ENCODE measurements at places on chromosomes 13 and 19.

DNA sequence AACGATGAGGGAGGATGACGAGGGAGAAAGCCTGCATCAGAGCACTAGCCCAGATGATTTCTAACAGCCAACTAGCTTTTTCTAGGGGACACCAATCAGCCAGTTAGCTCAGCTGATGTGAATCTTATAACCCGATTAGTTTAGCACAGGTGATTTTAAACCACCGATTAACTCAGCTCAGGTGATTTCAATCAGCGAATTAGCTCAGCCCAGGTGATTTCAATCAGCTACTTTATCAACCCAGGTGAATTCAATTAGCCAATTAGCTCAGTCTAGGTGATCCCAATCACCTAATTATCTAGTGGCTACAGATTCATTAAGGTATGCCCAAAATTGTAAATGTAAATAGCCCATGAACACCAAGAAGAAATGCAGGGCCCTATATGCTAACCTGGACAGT is 146.9 kb downstream of the ZNF486 start:
- DNase-seq: no peak

DNA sequence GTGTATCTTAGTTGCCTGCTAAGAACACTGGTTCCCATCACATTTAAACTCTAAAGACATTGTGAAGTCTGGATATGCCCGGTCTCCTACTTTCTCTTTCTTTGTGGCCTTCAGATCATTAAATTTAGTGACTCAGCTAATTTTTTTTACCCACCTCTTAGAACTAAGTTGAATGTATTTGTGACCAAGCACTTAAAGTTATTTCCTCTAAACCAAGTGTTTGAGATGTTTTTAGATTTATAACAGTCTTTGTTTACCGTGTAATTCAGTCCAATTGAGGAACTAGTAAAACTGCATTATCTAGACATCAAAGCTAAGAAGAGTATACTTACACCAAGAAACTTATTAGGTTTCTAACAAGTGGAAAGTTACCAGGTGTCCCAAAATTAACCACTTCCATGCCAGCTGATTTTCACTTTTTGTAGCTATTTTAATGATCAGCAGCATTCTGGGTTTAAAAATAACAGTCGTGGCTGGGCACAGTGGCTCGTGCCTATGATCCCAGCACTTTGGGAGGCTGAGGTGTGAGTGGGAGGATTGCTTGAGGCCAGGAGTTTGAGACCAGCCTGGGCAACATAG is 53.1 kb downstream of the ARHGAP35 start:
- no peak for DNase-seq

GRCh38 chr13:99886706-99887105 is 84.9 kb downstream of the ZIC5 start:
- DNase-seq: no peak

DNA sequence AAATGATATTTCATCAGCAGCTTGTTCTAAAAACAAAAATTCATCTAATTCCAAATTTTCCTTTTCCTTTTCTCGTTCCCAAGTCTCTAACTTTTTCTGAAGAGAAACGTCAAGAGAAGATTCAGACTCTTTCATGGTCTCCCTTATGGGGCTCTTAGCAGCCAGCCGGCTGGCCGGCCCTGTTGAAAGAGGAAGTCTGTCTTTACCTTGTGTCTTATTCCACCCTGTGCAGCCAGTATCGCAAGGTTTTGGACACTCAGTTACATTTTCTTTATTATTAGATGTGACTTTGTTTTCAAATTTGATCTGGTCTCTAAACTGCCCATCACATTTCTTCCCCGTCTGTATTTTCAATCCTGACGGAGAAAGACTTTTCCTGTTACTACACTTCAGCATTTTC is 142.3 kb downstream of the RNF17 start:
- no peak for DNase-seq

- no peak for DNase-seq
Measured at GRCh38 chr13:75478659-75479058, 3.3 kb downstream of the TBC1D4 start.

GRCh38 chr13:98252931-98253470 is 75.9 kb upstream of the RNF113B start:
- DNase-seq: no peak

GRCh38 chr19:38653028-38653571 is 5.7 kb downstream of the ACTN4 start:
- DNase-seq: no peak

DNA sequence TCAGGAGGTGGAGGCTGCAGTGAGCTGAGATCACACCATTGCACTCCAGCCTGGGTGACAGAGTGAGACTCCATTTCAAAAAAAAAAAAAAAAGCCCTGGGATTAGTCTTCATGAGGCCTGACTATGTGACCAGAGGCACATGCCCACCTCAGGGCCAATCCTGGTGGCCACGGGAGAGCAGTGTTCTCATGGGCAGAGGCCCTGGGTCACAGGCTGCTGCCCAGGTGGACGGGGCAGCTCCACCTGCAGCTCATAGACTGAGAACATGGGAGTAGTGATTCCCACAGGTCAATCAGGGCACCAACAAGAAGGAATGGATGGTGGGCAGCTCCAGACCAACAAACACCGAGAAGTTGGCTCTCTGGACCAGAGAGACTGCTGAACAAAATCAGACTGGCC is 26.1 kb upstream of the PEPD start:
- DNase-seq: no peak

DNA sequence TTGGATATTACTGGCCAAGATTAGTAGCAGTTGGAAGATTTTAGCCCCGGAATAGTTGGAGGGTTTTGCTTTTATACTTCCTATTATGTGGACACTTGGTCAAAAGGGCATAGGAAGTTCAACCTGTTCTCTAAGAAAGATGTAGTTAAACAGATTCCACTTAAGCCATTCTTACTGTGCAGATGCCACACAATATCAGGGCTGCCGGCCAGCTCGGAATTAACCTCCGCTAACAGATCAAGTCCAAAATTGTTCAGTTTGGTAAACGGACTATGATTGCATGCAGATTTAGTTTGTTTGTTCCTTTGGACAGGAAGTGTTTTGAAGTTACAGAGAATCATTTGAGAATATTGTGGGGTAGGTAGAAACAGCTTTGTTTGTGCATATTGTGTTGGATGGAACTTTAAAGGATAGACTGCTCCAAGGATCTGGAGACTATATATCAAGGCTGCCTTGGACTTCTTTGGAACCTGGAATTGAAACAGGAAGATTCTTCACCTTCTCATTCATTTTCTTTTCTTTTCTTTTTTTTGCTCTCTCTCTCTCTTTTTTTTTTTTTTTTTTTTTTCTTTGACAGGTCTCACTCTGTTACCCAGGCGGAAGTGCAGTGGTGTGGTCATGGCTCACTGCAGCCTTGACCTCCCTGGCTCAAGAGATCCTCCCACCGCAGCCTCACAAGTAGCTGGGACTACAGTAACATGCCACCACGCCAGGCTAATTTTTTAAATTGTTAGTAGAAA is 5.0 kb upstream of the SPRY2 start:
- DNase-seq: no peak

DNA sequence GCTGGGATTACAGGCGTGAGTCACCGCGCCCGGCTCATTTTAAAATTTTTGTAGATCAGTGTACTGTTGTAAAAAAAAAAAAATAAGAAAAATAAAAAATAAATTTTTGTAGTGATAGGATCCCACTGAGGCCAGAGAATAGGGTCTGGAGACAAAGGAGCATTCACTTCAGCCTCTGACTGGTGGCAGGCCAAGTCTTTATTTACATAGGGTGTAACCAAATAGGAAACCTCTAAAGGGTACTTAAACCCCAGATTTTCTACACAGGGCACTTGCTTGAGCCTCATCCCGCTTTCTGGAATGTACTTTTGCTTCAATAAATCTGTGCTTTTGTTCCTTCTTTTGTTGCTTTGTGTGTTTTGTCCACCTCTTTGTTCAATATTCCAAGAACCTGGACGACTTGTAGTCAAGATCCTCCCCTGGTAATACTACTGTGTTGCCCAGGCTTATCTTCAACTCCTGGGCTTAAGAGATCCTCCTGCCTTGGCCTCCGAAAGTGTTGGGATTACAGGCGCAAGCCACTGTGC is 2.1 kb upstream of the PDCD2L start:
- DNase-seq: no peak

DNA sequence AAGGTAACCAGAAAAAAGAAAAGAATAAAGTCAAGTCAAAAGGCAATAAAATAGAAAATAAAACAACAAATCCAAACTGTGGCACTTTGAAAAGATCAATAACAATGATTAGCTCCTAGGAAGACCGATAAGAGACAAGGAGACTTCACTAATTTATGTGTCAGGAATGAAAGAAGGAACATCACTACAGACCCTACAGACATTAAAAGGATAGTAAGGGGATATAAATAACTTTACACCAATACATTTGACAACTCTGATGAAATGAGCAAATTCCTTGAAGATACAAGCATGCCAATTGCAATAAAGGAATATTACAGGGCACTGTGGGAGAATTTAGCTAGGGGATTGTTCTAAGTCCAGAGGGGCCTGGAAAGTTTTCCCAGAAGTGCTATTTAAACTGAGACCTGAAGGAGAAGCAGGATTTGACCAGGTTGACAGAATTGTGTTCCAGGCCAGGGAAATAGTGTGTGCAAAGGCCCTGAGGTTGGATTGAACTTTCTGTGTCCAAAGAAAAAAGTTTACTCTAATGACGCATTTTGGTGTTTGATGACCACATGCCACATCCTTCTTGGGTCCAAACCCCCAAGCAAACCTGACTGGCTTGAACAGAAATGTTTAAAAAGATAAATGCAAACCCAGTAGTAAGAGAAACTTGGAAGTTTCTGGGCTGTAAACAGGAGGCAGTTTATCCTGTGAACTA is 1.6 kb upstream of the C19orf38 start:
- no peak for DNase-seq

- no peak for DNase-seq
Measured at GRCh38 chr13:29914581-29914980, 64.2 kb upstream of the UBL3 start.

DNA sequence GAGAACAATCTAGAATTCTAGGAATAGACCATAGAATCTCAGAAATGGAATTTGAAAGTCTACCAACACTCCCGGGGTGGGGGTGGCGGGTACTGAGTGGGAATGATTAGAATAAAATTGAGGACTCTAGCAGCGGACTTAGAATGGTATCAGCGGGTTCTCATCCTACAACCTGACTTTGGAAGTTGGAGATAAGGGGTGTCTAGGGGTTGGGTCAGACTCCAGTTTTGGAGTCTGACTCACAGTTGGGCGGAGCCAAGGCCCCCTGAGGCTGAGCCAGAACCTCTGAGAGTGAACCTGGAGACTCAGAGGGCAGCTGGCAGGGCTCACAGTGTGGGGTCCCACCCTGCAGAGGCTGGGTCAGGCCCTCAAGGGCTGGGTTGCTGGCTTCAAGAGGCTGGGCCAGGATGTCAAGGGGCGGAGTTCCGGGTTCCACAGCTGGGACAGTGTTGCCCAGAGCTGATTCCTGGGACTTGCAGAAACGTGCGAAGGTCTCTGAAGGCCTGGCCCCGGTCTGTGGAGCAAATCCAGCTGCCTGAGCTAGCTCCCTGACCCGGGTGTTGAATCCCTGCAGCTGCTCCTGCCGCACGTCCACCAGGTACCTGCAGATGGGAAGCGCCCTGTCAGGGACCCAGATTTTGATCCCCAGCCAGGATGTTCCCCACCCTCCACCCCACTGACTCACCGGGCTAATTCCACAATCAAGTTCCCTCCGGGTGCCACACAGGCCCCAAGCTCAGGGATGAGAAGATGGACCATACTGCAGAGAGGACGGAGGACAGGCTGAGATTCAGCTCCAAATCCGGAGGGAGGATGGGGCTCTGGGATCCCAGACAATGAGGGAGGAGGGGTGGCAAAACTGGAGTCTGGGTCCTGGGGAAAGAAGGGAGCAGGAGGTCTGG is 1.6 kb upstream of the TNNI3 start:
- DNase-seq: no peak

DNA sequence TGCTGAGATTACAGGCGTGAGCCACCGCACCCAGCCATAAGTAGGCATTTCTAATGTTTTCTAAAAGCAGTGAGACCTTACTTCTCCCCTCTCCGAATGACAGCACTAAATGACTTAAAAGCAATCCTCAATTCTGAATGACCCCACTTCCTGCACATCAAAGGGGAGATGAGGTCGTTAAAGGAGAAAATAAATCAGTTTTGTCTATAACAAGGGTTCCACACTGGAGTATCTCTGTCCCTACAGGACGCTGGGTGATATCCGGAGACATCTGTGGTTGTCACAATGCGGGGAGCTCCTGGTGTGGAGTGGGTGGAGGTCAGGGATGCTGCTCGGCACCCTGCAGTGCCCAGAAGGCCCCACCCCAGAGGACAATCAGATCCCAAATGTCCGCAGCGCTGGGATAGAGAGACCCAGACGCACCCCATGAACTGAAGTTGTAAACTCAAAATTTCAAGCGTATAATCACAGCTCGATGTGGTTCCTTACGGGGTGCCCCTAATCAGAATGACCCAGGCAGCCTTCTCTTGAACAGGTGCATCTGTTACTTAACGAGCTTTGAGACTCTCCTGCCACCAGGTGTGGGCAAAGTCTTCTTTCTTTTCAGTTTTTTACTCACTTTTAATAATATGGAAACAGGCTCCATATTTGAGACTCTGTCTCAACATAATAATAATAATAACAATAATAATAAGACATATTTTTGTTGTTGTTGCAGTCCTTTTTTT is 2.9 kb downstream of the GNG7 start:
- DNase-seq: no peak

DNA sequence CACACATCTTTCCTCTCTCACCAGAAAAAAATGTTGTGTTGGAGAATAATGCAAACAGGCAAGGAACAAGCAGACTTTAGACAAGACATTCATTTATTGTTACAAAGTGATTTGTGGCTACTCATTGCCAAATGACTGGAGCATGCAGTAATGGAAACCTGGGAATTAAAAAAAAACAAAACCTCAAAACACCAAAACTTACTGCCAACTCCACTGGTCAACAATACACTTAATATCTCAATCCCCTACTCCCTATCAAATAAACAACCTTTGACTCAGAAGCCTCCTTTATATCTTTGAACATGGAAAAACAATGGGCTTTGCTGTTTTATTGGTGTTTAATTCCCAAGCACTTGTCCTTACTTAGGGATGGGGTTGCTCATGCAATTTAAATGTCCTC is 112.8 kb downstream of the POSTN start:
- DNase-seq: no peak

DNA sequence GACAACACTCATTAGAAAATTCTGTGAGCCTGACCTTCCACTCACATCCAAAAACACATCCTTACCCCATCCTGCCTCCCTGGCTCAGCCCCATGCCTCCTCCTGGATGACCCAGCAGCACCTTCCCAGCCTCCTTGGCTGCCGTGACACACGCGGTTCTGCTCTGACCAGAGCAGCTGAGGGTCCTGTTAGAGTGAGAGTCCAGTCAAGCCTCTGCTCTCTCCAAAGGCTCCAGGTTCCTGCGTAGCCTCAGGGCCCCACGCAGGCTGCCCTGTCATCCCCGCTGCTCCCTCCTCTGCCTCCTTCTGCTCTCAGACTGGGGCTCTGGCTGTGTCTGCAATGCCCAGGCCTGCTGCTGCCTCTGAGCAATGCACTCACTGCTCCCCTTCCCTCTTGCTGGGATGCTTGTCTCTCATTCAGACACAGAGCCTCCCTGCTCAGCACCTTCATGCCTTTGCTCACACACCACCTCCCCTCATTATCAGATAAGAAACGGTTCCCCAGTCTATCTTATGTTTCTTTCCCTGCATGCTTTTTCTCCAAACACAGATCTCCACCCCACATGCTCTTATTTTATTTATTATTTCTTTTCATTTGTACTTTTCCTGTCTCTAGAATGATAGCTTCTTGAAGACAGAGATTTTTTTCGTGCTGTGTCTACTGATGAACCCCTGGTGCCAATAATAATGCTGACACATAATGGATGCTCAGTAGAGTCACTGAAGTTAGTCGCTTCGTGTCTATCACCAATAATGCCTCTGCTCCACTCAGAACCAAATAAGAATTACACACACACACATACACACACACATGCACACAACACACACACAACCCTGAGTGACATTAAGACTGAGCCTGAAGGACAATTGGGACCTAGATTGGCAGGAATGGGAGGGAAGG is 10.2 kb upstream of the SIGLEC6 start:
- no peak for DNase-seq

Data from epithelial cell of prostate (primary cell).